Progenitor cell of endocrine pancreas (in vitro differentiated cells): ENCODE measurements at places on chromosomes 12 and 14.

DNA sequence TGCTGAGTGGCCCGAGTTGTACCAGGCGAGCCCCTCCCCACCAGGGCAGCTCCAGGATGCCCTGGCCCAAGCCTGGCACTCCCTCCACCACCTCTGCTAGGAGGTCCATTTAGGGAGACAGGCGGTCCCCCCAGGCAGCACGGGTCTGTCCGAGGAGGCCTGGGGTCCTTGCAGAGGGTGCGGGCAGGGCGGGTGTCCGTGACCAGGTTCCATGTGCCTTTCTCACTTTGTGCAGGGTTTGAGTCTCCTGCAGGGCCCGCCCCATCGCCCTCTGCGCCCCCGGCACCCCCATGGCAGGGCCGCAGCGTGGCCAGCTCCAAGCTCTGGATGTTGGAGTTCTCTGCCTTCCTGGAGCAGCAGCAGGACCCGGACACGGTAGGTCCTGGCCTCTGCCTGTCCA is 56.8 kb upstream of the TSPAN9 start:
- no peak for DNase-seq

- DNase-seq, result no peak
Observed at GRCh38 chr12:26143291-26143690, 18.5 kb upstream of the BHLHE41 start.

- no peak for DNase-seq
Observed at GRCh38 chr14:66395300-66395699, 90.9 kb upstream of the CCDC196 start.

- DNase-seq, result no peak
Observed at GRCh38 chr14:94364037-94364436, 24.4 kb downstream of the SERPINA1 start.

- DNase-seq, result no peak
Observed at GRCh38 chr14:91284791-91285548, 40.5 kb upstream of the GPR68 start.

GRCh38 chr14:86739761-86740160 is 1209.8 kb downstream of the FLRT2 start:
- DNase-seq, result no peak

GRCh38 chr14:72165229-72165698 is 233.0 kb downstream of the RGS6 start:
- DNase-seq, result no peak

- no peak for DNase-seq
Observed at GRCh38 chr14:87434680-87435079, 558.3 kb downstream of the GALC start.

- DNase-seq, result no peak
Observed at GRCh38 chr12:78865516-78865915, 942 bp downstream of the SYT1 start.

DNA sequence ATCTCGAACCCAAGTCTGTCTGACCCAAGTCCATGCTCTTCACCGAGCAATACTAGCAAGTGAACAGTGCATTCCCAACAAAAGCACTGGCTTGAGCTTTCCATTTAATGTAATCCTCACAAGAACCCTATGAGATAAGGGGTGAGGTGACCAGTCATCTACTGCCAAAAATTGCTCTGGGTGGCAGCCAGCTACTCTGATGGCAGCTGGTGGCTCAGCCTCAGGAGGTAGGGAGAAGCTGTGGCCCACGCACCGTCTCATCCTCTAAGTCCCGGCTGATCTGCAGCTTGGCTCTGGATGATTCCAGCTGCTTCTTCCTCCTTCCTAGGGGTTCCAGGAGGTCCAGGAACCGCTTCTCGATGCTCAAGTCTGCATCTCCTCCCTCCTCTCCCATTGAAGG is 75.2 kb downstream of the PLEKHG3 start:
- DNase-seq, result no peak

GRCh38 chr12:123748661-123749060 is 13.4 kb upstream of the DNAH10 start:
- DNase-seq, result no peak

DNA sequence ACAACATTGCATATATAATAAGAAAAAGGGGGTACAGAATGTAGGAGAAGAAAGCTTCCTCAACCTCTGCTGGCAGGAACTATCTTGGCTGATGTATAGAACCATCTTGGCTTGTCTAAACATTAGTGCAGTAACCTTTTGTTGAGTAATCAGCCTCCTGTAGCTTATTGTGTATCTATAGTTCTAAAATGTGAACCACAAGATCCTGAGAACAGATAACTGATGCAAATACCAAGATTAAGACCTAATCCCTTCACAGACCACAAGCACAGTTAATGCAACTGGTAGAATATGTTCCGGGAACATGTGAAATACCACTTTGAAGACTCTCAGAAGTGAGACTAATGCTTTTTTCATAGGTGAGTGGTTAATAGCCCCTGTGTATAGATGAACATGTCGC is 50.7 kb upstream of the KCNC2 start:
- no peak for DNase-seq

- DNase-seq, result no peak
Observed at GRCh38 chr14:52124791-52125684, 56.2 kb upstream of the NID2 start.

GRCh38 chr12:2306735-2307134 is 253.9 kb downstream of the CACNA1C start:
- DNase-seq, result no peak

DNA sequence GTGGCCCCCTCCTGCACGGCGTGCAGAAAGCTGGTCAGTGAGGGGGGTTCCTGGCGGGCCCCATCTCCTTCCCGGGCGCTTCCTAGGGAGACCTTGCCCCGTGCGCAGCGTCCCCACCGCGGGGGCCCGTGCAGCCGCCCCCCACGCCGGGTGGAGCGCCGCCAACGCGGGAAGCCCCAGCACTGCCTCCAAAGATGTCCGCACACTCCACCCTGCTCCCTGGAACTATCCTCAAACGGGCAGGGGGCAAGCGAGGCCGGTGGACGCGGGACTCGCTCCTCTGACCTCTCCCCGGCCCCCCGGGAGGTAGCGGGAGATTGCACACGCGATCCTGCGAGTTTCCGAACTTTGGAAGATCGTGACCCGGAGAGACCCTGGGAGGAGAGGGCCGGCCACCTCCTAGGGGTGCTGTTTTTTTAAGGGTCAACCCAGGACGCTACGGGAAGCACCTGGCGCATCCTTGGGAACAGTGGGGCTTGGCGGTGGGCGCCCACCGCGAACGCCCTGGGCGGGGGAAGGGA is 1.5 kb upstream of the FZD10 start:
- no peak for DNase-seq

DNA sequence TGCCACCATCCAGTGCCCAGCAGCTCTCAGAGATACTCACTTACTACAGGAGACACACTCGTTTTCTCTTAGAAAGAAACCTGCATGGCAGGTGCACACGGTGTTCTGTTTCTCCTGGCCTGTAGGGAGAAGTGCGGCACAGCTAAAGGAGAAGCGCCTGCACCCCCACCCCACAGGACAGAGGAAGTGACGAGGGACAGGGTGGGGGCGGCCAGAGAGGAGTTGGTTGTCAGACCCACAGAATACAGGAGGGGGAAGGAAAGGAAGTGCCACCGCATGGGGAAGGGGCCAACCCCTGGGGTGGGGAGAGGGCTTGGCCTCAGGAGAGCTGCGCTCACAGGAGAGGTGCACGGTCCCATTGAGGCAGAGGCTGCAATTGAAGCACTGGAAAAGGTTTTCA is 8.8 kb downstream of the TNFRSF1A start:
- DNase-seq, result no peak

DNA sequence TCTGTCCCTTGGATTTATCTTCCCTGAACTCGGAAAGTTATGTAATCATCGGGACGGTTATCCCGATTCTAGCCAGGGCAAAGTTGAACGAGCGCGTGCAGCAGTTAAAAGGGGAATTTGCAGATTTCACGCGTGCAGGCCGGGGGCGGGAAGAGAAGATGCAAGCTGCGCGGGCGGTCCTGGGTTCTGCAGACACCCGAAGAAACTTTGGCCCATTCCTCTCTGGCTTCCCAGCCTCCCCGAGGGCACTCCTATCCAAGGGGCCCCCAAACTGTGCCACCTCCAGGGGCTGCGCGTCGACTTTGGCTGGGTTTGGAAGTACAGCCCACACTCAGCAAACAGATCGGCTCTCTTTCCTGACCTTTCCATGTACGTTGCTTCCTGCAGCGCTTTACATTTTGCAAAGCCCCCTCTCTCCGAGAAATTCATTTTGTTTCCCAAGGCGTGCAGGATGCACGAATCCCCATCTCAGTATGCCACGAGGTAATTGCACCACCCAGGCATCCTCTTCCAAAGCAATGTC is 941 bp upstream of the PPP1CC start:
- peak; percentile 13 for DNase-seq

DNA sequence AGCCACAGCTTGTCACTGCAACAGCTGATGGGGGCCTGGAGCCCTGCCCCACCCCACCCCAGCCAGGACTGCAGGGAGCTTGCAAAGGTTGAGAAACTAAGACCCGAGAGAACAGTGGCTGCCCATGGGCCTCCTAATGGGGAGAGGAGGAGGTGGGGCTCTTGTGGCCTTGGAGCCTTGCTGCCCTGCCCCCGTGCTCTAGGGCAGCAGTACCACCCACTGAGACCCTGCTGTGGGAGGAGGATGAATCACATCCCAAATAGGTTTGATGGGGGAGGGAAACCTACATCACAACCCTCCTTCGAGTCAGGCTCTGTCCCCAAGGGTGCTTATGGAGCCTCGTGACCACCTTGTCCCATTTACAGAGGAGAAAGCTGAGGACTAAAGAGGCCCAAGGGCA is 15.9 kb downstream of the HHIPL1 start:
- DNase-seq, result no peak

- no peak for DNase-seq
Observed at GRCh38 chr12:117365049-117365616, 3.7 kb upstream of the NOS1 start.
